ENCODE measurements at places on chromosomes 5 and 9.

- DNase-seq: no peak
Observed at GRCh38 chr5:167143716-167144115, 1147.7 kb upstream of the WWC1 start.

DNA sequence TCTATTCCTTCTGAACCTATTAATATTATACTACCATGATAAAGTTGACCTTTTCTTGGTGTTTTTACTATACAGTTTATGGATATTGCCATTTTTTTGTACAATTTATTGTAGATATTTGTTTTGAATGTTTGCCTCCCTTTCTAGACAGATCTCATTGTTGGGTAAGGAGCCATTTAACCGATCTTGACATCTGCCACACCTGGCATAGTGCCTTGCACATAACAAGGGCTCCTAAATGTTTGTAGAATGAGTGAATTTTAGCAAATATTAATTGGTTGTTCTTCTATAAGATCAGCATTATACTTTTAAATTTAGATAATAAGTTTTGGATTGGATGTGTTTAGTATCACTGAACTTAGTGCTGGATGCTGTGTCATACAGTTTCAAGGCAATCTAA is 175.3 kb downstream of the GDNF start:
- no peak for DNase-seq

DNA sequence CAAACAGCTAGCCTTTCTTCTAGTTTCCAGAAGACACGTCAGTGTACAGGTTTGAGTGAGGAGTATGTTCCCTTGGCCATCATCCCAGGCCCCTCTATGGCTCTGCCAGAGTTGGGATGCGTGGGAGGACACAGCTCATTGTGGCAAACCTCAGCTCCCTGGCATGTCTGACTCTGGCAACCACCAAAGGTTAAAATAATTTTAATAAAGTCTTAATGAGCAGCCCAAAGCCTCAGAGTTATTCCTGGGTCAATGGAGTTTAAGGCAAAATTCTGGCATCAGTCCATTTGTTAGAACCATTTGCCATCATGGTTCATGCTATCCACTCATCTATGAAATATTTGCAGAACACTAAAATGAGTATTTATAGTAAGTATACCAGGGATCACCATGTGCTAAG is 79.8 kb upstream of the PAPPA start:
- DNase-seq: no peak

GRCh38 chr5:91332267-91333045 is 50.7 kb downstream of the ARRDC3 start:
- DNase-seq: no peak

DNA sequence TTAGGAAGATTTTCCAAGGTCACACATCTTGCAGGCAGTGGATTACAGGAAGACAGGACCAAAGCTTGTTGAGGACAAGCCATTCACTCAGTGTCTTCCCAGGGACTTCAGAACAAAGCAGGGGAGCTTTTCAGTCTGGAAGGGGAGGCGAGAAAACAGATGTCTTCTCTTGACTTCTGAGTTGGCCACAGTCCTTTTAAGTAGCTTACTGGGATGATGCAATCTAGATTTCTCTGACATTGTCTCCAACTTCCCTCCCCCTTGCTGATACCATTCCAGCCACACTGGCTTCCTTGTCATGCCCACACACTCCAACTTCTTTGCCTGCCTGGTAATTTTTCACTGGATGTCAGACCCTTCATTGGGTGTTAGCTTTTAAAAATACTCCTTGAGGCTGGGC is 174.2 kb upstream of the TBC1D2 start:
- DNase-seq: no peak

GRCh38 chr5:79692596-79692995 is 3.0 kb downstream of the CMYA5 start:
- DNase-seq: no peak

DNA sequence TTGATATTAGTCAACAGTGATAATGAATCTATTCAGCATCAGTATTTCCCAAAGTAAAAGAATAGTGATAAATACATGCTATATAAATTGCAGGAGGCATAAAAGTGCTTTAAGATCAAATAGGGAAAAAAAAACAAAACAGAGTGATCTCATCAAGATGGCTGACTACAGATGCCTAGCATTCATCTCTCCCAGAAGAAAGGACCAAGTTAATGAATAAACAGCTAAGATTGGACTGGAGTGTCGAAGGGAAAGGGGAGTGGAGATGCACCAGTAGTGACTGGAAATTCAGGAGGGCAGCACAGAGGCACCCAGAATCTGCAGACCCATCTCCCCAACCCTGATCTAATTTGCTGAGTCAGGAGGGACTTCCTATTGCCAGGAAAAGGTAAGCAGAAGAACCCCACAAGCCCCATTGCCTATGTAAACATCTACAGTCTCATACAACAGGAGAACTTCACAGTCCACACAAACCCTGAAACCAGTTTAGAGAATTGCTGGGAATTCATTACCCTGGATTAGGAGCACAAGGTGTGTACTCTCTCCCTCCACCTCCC is 699.4 kb downstream of the PTPRD start:
- no peak for DNase-seq

GRCh38 chr5:2747363-2748162 is 3.9 kb downstream of the IRX2 start:
- no peak for DNase-seq

GRCh38 chr5:157167214-157167621 is 1.2 kb upstream of the GARIN3 start:
- DNase-seq: no peak

- DNase-seq: no peak
Observed at GRCh38 chr5:181058786-181059296, 18.8 kb downstream of the BTNL9 start.

DNA sequence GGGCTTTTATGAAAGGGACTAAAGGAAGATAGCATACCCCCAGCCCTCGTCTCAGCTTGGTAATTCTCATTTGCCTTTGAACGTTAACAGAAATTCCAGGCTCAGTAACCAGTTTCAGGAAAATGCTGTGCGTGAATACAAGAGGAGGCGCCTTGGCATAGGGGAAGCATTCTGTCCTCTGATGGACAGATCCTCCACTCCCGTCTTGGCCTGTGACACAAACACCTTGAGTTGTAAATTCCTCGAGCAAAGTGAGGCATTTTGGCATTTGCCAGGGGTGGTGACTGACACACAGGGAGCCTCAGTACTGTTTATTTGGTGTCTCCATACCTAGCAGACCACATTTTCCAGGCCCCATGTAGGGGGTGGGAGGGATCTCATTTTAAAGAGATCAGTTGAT is 44.8 kb downstream of the APTX start:
- no peak for DNase-seq

- no peak for DNase-seq
Observed at GRCh38 chr9:77952635-77953328, 78.8 kb downstream of the GNAQ start.
